ENCODE measurements at places on chromosomes 1 and 21. TPM values are rescaled to one million over a fixed set of nuclear protein-coding genes. Genes with fewer than 3 reads are reported as not detected.
A peak's percentile ranks its signal among the peaks of the same experiment; 100 is the strongest.

DNA sequence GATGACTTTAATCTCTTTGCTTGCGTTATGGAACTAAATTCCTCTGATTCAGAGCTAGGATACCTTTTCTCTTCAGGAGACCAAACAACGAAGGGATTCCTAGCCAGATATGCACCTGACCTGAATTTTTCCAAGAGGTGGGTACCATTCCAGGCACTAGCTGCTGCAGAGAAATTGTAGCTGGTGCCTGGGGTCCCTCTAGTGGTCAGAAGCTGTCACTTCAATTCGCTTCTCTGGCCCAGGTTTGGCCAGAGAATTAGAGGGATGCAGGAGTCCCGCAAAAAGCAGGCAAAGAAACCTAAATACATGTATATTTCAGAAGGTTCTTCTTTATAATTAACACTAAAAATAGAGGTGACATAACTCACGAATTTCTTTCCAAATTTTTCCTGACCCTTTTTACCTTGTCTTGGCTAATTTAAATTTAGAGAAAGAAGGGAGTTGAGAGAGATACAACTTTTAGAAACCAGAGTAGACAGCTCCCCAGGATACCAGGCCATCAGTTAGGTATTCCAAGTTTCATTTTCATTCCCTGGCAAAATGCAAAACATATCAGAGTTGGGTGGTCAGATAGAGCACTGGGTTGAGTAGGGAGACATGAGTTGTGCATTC lies 9.6 kb downstream of the ACKR1 start:
- no peak for DNase-seq

- no peak for DNase-seq
Measured at GRCh38 chr1:225710804-225711203, 57.9 kb upstream of the ENAH start.

DNA sequence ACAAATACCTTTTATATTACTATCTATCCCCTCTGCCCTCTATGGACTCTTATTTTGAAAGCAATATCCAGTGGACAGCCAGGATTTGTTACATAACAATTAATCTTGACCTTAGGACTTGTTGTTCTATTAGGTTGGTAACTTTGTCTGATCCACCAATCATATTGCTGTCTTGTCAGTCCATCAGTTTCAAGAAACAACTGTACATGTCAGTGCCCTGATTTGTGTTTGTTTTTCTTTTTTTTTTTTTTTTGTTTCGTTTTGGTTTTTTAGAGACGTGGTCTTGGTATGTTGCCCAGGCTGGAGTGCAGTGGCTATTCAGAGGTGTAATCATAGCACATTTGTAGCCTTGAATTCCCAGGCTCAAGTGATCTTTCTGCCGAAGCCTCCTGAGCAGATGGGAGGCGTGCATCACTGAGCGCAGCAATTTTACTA lies 1.5 kb upstream of the SCP2 start:
- peak; percentile 69 for DNase-seq

Gene LHX8
- not detected for total RNA-seq

Gene SNX7
- 20.2 TPM for total RNA-seq
